ENCODE measurements at places on chromosomes 3 and 15.

DNA sequence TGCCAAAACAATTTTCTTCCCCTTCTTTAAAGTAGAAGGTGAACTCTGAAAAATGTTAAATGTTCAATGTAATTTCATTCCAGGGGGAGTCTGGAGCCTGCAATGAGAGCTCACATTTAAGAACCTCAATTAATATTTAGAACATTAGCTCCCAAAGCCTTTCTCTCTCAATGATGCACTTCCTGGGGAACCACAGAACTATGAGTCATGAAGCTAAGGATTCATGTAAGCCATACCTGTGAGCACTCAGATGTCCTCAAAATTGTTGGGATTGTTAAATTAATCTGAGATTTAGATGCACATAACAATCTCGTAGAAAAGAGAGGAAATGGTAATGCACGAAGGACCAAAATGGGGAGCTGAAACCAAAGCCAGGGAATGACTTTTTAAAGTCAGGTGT is 244.2 kb upstream of the LRIG1 start:
- no peak for DNase-seq

GRCh38 chr3:171453180-171453886 is 6.9 kb downstream of the TNIK start:
- DNase-seq: no peak

DNA sequence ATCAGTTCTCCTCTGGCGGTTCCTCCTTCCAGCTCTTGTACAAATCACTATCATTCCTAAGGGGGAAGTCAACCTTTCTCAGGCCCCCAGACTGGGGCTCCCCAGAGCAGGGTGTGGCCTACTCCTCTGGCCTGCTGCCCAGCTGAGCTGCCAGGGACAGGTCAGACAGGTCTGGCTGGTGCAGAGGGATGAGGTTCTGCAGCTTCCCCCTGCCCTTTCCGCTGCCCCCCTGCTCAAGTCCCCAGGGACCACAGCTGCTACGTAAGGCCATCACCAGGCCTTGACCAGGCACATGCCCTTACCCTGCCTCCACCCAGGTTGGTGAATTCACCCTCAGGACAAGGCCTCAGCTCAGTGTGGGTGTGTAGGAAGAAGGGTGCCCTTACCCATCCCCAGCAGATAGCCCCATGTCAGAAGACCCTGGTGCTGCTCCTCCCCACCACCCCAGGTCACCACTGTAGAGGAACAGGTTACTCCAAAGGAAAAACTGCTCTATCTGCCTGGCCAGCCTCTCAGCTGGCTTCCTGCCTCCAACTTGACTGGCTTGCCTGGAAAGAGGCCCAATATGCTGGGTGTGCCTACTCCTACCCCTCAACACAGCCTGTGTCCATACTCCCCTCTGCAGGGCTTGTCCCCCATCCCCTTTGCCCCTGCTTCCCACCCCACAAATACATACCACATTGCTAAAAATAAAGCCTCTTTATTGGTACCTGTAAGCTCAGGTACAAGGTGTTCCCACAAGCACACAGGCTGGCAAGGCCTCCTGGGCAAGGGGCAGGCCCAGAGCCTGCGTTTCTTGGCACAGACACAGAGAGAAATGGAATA is 12.0 kb downstream of the CSRNP1 start:
- no peak for DNase-seq

DNA sequence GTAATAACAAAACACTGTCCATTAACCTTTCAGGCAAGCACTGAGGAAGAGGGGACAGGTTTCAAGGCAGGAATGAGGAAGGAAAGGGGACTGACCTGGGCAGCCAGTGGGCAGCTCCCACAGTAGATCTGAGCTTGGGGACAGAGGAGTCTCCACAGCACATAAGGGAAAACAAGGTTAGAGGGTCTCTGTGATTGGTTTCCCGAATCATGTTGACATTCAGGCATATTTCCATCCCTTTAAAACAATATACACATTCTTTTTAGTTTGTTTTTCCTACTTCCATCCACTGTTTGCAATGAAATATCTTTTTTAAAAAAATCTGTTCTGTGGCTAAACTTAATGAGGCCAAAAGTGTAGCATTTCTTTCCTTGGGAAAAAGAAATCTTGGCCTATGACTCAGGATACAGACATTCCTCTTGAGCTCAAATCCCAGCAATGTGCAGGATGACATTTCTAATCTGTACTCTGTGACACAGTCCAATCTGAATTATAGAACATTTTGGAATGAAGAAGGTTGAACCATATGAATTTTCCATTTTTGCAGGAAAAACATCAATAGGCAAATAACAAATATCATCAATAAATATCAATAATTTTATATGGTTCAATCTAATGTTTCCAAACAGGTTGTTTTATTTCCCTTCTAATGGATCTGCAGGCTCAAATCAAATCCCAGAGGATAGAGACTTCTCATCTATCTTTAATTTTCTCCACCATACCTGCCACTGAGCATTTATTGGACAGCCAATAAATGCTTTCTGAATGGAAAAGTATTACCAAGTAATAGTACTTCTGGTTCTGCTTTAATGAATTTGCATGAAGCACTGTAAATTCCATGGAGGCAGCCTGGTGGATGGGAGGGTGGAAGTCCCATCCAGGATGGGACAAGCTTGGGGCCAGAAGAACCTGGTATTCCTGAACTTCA is 54.1 kb downstream of the ITGB5 start:
- DNase-seq: no peak

DNA sequence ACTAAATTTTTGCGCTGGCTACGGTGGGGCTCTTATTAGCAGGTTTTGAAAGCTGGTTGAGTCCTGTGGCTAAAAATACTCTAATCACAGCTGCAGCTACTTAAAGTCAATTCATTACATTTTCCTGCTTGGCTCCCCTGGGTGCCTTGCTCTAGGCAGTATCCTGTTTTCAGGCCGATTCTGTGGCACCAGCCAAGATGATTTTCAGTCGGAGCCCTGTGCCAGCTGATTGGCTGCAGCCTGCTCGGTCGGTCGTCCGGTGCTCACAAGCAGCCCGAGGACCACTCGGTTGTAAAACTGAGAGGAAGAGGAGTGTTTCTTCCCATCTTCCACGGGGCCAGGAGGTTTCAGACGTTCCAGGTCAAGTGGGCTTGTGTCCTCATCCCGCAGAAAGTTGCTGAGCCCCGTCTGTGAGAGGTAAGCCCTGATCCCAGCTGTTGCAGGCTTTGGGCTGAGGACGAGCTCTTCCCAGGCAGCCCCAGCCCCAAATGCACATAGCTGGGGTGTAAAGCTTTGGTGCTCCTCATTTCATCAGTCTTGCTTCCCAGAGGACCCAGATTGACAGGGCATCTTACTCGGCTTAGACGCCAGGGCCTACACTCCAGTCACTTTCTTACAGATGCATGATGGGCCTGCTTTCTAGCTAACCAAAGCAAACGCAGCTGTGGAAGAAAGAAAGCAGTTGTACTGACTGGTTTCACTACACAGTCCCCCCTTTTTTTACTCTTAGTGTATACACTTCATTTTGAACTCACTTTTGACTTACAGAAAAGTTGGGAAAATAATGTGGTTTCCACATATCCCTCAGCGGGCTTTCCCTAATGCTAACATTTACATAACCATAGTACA is 15.9 kb downstream of the LYSMD4 start:
- no peak for DNase-seq

- no peak for DNase-seq
Observed at GRCh38 chr15:97482521-97482920, 478.0 kb upstream of the ARRDC4 start.

DNA sequence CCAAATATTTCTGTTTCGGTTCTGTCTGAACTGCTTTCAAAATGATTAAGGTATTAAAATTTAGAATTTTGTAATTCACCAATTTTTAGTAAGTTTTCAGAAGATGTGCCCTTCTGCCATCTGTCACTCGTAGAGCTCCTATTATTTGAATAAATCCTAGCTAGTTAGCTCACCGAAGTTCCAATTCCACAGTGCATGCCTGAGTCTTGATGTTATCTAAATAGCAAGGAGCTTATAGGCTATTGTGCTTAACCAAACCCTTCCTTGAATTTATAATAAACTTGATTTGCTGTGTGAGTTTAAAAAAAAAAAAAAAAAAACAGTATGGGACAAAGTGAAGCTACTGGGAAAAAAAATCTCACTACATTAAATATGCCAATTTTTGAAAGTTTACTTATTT is 18.7 kb downstream of the ATP13A3 start:
- DNase-seq: no peak

DNA sequence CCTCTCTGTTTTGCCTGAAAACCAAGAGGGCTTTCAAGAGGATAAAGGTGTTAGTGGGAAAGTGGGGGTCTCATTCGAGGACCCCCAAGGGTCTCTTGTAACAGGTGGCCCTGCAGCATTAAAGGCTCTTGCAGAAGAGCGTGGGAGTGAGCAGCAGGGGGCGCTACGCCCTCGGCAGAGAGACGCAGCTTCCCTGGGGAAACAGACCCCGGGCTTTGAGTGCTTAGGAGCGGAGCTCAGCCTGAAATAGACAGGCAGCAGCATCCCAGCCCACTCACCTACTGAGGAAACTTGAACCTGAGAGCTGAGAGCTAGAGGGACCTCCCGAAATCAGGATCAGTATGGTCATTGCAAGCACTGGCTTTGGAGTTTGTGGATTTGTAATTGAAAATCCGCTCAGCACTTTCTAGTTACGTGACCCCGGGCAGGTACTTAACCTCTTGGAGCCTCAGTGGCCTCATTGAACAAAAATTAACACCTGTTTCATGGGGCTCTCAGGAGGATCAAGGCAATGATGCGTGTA is 25.7 kb downstream of the RPLP1 start:
- DNase-seq: peak; percentile 41

DNA sequence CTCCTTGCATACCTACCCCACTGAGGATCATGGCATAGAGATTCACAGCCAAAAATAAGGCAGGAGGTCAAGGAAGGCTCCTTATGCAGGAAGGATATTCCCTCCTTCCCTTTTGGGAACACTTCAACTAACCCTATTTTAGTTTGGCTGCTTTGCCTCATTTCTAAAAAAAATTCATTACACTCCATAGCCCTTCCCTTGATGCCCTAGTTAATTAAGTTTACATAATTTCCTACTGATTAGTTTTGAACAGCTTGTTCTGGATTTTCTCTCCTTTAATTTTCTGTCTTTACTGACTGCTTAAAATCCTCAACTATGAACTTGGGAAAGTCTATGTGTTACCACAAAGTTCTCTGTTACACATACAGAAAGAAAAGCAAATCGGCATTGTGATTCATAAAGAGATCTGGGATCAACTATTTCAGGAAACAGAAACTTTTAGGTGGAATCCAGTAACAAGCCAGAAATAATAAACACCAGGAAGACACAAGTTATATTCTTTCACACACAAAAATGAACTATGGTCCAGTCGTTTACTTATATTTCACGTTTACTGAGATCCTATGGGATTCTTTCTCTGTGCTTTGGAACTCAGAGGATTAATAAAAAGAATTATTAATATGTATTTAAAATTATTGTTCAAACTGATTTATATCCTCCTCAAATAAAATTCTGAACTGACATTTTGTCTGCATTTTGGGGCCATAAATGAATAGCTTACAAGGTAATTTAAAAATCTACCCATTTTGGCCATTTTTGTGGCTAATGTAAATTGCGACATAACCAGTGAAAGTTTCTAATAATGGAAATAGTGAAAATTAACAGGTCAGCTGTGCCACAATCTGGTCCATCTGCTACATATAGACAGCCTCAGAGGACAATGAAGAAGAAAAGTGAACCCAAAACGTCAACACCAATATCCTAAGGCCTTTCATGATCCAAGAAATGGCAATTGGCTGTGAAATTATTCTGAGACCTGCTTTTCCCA is 113.8 kb downstream of the FRMD5 start:
- DNase-seq: no peak

GRCh38 chr3:129688271-129688895 is 81.9 kb upstream of the PLXND1 start:
- no peak for DNase-seq

- DNase-seq: no peak
Observed at GRCh38 chr3:187507266-187507665, 139.1 kb downstream of the RTP4 start.

DNA sequence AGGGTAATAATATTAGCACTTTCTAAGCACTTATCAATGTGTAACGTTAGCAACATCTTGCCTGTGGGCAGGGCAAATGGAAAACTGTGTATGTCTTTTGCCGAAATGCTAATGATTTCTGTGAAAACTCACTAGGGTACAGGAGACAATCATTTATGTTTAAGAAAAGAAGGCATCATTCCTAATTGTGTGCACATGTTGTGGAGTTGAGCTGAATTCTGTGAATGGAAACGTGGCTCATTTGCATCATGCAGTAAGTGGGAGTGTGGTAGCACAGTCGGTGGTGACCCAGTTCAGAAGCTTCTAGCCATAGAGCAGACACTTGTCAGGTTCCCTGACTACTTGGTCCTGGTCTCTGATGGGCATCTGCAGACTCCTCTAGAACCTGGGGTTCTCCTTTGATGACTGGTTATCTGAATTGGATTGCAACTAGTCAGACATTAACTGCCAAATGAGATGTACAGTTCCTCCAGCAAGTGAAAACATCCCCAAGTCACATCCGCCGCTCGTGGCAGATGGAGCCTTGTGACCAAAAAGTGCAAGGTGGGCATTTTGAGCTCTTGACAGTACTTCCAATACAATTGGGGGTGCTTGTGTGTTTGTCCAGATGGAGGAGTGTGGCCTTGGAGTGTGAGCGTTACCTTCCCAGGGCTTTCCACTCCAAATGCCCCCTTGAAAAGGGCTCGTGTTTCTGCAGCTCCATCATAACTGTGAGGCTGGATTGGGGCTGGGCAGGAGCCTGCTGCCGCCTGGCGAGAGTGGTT is 21.5 kb downstream of the MRPS25 start:
- DNase-seq: no peak
